ENCODE measurements at places on chromosomes 11 and 22.

GRCh38 chr22:26443901-26444690 is 15.0 kb downstream of the ASPHD2 start:
- no peak for DNase-seq

DNA sequence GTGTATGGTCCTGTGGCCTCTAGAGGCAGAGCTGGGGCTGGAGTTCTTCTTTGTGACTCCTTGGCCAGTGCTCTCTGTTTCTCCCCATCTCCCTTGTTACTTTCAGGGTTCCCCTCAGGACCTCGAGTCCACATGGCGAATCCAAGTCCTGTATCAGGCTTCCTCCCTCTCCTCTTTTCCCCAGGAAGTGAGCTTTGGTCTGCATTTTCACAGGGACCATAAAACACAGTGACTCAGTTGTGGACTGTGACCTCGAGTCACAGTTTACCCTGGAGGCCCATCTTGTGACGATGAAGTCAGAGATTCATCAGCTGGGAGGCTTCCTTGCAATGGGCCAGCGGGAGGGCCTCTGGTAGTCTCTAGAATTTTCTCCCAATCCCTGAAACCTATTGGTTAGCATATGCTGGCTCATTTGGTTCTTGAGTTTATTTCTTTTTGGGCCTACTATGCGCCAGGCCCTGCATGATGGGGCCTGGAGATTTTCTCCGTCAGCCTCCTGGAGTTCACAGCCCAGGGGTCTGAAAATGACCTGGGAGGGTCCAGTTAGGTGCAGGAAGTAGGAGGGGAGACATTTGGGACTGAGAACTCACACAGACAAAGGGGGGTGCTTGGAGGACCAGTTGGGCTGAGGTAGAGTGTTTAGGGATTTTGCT is 100.8 kb downstream of the KIAA1671 start:
- no peak for DNase-seq

DNA sequence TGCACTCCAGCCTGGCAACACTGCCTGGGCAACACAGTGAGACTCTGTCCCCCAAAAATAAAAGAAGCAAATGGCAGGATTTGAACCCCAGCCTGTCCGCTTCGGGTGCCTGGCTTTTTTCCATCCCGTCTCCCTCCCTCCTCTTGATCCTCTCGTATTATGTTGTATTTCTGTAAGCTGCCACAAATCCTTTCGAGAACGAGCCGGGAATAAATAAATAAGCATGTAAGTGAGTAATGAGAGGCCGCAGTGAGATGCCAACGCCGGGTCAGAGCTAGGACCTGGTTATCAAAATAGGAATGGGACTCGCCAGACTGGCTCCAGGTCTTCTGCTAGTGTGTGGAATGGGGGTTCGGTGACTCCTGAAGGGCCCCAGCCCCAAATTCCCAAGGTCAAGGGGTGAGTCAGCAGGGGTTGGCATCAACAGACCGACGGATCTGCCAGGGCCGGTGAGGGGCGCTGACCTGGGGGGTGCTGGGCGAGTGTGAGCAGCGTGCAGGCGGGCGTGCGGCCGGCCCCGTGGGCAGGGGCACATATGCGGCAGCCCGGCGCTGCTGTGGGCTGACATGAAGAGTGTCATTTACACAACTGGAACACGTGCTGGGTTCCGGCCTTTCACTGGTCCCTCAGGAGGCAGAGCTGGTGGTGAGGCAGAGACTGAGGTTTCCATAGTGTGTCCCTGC is 47.8 kb downstream of the FLRT1 start:
- DNase-seq = no peak

DNA sequence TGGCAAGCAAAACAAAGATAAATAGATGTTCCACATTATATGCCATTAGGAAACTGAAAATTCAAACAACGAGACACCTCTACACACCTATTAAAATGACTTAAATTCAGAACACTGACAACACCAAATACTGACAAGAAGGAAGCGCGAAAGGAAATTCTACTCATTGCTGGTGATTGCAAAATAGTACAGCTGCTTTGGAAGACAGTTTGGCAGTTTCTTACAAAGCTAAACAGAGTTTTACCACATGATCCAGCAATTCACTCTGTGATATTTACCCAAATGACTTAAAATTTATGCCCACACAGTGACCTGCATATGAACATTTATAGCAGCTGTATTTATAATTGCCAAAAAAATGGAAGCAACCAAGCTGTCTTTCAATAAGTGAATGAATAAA is 232.6 kb downstream of the CASP12 start:
- DNase-seq = no peak

GRCh38 chr22:46612341-46612903 is 7.8 kb upstream of the GRAMD4 start:
- no peak for DNase-seq

DNA sequence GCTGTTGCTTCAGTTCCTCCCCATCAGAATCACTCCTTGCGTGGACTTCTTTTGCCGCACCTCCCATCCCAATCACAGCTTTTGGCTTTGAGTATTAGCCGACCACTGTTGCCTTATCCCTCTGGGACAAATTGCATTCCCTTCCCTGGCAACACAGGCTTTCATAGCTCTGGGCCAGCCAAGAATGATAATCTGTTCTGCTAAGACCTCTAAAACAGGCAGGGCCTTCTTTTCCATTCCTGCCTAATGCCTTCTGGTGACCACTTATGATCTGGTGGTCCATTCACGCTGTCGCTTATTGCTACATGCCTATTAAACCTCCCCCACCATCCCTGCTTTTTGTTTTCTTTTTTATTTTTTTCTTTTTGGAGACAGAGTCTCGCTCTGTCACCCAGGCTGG is 9.6 kb downstream of the SEC14L2 start:
- no peak for DNase-seq
